NB4 (cell line): ENCODE measurements at places on chromosomes 12 and 14.

- DNase-seq: no peak
Observed at GRCh38 chr12:103524238-103524875, 28.6 kb upstream of the C12orf42 start.

GRCh38 chr12:126534495-126534894, 1469.3 kb downstream of the AACS start:
- no peak for DNase-seq

GRCh38 chr12:124809878-124810277, 53.8 kb downstream of the SCARB1 start:
- DNase-seq: no peak

GRCh38 chr12:23221066-23221465, 596.1 kb downstream of the ETNK1 start:
- DNase-seq: no peak

DNA sequence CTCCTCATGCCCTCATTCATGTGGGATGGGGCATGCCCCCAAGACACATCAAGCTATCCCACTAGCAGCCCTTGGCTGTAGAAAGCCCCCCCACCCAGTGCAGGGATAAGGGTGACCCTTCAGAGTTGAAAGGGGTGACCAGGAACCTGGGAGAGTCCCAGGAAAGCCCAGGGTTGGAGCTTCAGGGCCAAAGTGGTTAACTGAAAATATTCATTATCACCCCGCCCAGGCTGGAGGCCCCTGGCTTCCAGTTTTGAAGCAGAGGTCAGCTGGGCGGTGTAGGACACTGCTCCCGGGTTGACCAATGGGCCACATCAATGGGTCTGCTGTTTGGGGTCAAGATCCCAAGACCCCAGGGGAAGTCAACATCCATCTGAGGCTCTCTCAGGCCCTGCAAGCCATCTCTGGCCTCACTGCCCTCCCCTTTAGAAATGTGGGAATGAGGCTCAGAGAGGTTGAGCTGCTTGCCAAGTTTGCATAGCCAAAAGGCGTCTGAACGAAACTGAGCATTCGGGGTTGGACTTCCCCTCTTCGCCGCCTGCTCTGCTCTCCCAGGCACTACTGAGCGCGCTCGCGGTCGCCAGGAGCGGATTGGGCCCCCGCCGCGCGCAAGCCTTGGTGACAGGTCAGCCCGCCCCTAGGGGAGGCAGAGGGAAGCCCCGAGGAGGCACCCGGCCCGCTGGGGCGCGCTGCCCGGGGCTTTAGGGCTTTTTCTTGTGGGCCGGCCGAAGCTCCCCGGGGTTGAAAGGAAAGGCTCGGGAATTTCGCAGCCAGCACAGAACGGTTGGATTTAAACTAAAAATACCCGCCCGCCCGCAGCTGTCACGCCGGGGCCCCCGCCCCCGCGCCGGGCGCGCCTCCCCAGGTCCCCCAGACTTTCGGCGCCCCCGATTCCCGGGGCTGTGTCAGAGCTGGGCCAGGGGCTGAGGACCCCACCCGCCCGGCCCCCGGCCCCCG, 576 bp downstream of the SYNE3 start:
- peak; percentile 87 for DNase-seq

DNA sequence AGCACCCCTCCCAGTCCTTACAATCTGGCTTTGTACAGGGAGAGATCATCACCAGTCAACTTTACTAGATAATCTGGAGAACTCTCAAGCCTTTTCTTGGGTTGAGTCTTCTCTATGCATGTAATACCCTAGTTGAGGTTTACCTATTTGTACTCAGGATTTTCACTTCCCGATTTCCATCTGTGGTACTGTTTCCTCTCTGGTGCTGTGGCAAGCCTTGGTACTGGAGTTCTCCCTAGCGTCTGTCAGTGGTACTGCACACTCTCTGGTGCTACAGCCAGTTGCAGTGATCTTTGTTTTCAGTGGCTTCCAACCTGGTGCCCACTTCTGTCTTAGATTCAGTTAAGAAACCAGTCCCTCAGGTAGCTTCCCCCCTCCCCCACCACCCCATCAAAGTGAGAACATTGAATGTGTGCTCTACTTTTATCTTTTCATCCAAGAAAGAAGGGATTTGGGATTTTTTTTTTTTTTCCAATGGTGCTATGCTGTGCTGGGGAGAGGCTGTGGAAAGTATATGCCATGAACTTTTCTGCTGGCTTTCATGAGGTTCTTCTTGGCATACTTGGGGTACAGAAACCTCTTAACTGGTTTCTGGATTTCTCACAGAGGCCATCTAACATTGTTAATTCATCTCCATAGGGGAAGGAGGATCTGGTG, 69.4 kb upstream of the EVL start:
- peak; percentile 83 for DNase-seq
